Stimulated activated CD4-positive, alpha-beta T cell treated with anti-CD3 and anti-CD28 coated beads, Interleukin-1b, Interleukin-23, amount 100 ng/mL, for 48 hours (primary cell): ENCODE measurements at places on chromosomes 1 and 21.
A peak's percentile ranks its signal among the peaks of the same experiment; 100 is the strongest.

- DNase-seq, result no peak
Observed at GRCh38 chr1:220420726-220421125, 107.2 kb upstream of the MARK1 start.

GRCh38 chr1:5343256-5344020 lies 648.8 kb downstream of the NPHP4 start:
- DNase-seq, result no peak

- DNase-seq, result no peak
Observed at GRCh38 chr1:228987286-228987685, 252.0 kb downstream of the RHOU start.

GRCh38 chr1:27026621-27027574 lies 14.2 kb upstream of the TENT5B start:
- DNase-seq, result no peak

DNA sequence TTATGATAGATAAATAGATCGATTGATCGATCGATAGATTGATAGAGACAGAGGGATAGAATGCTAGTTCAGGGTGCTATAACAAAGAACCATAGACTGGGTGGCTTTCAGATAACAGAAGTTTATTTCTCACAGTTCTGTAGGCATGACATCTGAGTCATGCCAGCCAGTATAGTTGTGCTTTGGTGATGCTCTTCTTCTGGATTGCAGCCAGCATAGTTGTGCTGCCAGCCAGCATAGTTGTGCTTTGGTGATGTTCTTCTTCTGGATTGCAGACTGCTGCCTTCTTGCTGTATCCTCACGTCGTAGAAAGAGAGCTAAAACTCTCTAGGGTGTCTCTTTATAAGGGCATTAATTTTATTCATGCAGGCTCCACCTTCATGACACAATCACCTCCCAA lies 860.8 kb downstream of the BRINP3 start:
- DNase-seq, result no peak

DNA sequence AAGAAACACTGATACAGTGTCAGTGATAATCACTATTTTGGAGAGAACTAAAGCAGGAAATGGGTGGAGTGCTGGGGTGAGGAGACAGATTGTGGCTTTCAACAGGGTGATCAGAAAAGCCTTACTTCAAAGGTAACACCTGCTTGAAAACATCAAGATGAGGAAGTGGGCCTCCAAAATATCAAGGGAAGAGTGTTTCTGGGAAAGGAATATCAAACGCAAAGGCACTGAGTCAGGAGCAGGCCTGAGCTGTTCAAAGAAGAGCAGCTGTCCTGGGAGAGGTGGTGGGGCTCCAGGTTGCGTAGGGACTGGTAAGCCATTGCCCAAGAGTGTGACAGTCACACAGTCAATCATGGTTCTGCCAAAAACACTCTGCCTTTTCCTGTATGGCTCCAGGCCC lies 47.1 kb upstream of the ATP1A1 start:
- peak; percentile 35 for DNase-seq

DNA sequence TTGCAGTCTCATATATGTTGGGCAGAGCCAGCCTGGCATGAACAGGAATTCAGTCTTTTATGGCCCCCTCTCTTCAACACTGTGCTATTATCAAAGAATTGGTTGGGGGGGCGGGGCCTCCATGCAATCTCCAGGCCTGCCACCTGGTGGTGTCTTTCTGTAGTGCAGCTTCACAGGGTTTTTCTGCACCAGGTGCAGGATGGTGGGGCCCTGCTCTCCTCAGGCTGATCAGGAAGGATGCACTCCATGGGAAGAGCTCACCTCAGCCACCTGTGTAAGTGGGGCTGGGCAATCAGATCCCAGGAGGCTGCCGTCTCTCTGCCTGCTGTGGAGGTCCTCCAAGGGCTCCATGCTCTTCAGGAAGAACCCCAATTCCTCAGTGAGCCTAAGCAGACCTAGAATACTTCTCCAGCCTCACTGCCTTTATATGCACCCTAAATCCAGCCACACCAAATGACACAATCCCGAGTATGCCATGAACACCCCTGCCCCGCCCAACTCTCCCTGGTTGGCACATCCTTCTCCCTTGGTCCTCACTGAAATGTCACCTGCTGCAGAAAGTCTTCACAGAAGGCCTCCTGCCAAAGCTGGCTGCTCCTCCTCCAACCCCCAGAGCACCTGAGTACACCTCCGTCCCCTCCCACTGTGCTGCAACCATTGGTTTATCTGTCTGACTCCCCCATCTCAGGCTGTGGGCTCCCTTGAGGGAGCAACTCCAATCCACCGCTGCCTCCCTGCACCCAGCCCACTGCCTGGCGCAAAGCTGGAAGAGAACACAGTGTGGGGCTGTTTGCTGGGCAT lies 16.5 kb downstream of the STK40 start:
- DNase-seq, result peak; percentile 78

- no peak for DNase-seq
Observed at GRCh38 chr1:234987415-234988154, 141.1 kb downstream of the TOMM20 start.

GRCh38 chr1:104264521-104264920 lies 514.8 kb downstream of the AMY1C start:
- no peak for DNase-seq

GRCh38 chr1:240170266-240170665 lies 78.6 kb downstream of the FMN2 start:
- DNase-seq, result no peak

DNA sequence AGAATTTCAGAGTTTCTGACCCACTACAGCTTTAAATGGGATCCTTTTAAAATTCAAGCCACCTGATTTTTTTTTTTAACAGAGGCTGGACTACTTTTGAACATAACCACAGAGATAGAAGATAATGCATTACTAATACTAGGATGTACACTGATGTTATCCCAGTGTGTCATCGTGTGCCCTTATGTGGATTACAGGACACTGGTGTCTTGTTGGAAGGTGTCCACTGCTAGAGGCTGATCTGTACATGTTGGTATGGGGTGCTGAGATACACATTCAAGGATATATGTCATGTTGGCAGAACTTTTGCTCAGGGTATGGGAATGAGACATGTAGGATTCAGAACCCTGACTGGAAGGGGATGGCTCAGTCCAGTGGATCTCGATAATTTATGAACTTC lies 56.3 kb downstream of the INAVA start:
- DNase-seq, result no peak

GRCh38 chr1:7171168-7171567 lies 385.9 kb downstream of the CAMTA1 start:
- no peak for DNase-seq

DNA sequence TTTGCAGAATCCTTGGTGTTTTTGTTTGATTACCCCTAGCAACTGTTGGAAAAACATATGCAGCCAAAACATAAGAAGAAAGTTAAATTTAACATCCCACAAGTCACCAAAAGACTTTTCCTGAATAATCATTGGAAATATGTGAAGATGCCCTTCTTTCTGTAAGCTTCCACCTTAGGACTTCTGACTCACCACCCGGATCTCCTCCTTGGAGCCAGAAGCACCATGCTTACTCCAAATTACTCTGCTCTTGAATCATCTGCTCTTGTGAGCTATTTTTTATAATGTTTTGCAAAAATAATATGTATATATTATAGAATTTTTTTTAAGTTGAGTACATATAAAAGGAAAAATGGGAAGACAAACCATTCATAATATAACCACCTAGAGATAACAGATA lies 391.7 kb downstream of the KCTD3 start:
- DNase-seq, result no peak

GRCh38 chr1:2279210-2279639 lies 51.1 kb downstream of the SKI start:
- no peak for DNase-seq

- no peak for DNase-seq
Observed at GRCh38 chr1:199979071-199979470, 48.4 kb upstream of the NR5A2 start.

GRCh38 chr1:243693800-243694199 lies 156.2 kb downstream of the AKT3 start:
- DNase-seq, result no peak

GRCh38 chr1:180680558-180681144 lies 48.8 kb downstream of the XPR1 start:
- no peak for DNase-seq

DNA sequence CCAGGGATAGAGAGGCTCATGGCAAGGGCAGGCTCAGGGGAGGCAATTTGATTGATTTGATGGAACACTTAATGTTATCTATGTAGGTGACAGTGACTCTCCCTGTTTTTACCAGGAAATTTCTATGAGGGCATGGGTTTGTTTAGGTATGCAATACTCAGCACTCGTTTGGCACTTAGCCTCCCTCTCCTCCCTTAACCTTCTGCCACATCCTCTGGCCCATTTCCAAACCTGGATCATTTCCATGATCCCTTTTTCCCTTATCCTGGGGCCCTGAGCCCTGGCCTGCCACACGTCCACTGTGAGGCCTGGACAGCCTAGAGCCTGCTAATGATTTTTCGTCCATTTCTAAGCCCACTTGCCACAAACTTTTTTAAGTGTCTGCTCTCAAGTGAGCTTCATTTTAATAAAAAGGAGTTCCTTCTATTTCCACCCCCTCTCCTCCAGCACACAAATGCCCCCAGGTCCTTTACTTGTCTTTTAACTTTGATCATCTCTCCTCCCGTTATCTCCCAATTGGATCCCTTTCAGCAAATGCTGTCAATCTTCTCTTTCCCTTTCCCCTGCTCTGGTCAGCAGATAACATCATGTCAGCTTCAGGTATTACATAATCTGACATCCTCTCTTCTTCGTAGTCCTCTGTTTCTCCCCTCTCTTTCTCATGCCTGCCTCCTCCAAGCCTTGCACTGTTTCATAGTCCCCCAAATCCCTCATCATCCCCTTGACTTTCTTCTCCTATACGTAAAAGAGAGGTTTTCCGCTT lies 37.8 kb upstream of the GADD45A start:
- DNase-seq, result no peak

DNA sequence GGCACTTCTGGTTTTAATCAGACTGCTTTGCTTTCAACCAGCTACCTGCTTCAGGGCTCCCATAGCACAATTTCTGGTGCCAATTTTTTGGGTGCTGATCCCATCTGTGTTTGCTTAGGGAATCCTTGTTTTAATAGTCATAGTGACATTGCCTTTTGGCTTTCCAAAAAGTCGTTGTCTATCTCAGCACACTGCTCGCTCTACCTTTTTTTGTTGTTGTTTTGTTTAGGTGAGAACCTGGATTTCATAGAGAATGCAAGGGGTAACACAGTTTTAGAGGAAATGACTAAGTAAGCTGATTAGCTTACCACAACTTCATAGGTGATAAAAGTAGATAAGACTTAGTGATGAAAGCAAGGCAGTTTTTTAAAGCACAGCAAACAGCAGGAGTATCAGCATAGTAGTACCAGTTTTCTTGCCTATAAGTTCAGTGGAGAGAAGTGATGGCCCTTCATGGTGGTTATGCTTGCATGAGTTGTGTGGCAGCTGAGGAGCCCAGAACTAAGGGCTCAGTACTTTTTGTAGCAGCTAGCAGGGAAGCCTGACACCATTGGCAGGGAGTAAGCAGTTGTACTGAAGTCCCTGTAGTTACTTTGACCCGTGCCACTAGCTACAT lies 31.3 kb downstream of the NEK7 start:
- DNase-seq, result no peak

DNA sequence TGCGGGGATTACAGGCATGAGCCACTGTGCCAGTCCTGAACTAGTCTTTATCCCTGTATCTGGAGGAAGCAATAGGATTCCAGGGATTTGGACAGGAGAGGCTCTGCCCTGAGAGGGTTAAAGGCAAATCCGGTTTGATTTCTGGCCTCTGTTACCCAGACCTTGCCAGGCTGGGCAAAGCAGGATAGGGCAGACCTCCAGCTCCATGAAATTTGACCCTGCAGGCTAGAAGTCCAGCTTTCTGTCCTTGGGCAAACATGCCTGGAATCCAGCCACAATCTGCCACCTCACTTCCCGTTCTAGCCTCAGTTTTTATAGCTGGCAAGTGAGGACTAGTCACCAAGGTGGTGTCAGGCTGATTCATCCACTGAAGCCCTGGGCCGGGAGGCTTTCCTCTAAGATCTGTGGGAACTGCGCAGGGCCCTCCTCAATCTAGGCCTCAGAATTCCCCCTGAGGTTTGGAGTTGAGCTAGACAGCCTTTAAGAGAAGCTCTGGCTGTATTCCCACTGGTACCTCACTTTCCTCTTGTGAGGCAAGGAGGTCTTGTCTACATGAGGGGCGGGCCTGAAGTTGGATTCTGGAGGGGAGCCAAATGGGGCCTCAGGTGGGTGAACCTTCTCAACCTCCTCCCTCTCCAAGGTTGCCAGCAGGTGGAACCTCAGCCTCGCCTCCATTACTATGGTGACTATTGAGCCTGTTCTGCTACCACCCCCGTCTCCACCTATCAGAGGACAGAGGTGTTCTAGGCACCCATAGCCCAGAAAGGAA lies 7.0 kb upstream of the P3R3URF start:
- no peak for DNase-seq

DNA sequence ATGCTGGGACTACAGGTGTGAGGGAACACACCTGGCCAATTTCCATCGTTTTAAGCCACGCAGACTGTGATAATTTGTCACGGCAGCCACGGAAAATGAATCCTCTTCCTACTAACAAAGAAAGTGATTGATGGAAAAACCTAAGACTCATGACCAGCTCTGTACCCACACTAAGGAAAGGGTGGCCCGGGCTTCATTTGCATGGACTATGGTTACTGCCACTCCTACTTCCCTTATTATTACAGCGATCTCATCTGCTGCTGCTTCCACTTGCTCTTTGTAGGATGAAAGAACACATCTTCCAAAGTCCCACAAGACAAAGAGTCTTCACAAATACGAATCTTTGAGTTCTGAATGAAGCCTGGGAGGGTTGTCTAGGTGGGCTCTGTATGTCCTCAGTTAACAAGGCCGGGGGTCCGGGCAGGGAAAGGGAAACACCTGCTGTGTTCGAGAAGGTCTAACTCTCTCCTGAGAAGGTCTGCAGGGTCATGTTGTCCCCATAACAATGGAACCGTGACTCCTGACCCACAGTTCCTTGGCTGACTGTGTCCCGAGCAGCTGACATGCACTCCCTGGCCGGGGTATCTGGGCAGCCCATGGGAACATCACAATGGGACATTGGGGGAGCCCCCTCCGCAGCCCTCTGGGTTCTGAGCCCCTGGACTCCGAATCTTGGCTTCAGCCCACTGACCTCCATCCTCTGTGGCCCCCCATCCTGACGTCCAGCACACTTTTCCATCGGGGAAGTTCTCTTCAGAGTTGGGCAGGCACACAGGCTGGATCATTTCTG lies 13.3 kb upstream of the TFF1 start:
- no peak for DNase-seq

DNA sequence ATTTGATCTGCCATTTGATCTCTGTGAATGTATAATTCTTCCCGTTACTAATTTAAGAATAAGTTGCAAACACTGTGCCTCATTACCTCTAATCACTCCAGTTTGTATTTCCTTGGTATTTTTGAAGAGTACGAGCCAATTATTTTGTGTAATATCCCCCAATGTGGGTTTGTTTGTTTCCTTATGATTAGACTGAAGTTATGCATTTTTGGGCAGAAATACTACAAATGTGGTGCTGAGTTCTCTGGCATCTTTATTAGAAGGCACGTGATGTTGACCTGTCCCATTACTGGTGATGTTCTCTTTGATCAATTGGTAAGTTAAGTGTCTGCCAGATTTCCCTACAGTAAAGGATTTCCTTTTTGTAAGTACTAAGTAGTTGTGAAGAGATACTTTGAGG lies 10.3 kb downstream of the MIXL1 start:
- no peak for DNase-seq

- no peak for DNase-seq
Observed at GRCh38 chr1:118217141-118217838, 32.3 kb upstream of the SPAG17 start.
